CD4-positive, CD25-positive, alpha-beta regulatory T cell (primary cell): ENCODE measurements at places on chromosomes 3 and 15.

DNA sequence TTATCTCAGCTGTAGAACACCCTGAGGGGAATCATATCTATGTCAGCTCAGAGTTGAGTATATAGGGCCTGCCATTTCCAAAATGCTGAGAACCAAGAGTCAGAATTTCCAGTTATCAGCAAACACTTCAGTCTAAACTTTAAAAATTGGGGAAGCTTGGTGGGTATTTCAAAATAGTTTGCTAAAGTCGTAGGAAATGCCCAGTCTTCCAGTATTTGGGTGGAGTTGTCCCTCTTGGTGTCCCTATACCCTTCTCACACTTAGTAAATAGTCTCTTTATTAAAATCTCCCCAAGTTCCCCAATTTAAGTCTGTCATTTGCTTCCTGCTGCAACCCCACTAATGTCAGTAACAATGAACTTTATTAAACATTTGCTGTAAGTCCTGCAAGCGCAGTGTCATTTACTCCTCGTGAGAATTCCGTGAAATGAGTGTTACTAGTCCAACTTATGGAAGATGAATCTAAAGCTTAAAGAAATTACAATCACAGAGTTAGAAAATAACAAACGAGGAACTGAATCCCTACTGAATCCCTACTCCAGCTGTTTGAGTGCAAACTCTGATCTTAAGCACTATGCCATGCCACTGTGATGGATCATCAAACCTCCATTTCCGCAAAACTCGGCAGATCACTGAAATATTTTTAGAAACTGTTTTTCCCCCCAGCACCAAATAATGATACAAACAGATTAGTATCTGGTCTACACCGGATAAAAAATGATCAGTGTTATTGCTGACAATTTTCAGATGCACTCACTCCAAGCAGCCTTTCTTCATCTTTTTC lies 341.7 kb upstream of the PROK2 start:
- DNase-seq: no peak

DNA sequence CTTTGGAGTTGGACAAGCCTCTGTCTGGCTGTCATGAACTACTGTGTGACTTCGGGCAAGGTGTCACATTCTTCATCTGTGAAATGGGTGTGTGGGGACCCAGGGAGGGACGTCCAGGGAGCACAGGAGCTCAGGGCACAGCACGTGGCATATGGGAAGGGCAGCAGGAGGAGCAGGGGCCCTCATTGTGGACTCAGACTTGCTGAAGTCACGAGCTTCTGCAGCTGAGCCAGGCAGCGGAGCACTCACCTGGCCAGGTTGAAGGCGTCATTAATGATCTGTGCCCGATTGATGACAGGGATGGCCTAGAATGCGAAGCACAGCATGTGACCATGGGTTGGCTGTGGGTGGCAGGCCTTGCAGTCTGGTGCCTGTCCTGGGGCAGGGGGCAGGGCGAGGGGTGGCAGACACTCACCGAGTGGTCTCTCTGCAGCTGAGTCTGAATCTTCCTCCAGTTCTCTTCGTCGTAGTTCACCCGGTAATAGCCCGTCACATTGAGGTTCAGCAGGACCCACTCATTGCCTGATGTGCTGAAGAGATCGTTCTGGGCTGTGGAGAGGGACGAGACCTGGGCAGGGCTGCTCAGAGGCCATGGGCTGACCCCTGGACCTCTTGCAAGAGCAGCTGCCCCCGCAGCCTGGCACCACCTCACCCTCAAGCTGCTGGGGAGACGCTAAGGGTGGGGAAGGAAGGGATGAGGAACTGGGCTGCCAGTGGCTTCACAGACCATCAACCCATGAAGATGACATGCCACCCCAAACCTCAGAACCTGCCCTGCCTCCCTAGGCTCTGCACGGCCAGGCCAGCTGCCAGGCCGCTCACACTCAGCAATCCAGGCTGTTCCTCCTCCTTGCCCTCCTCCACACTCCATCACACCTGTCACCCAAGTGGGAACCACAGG lies 15.4 kb downstream of the ANPEP start:
- no peak for DNase-seq

DNA sequence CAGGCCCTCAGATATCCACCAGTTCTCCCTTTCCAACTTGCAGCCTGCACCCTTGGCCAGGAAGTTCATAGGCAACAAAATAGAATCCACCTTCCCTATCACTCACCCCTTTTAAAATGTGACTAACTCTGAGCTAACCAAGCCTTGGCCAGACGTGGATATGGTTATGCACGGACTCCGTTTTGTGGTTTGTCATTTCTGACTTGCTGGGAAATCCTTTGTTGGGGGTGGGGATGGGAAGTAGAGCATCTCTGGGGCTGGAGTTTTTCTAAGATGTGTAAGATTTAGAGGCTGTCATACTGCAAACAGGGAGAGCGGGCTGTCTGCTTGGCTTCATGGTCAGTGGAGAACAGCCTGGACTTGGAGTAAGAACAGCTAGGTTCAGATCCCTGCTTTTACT lies 62.6 kb downstream of the SMAD3 start:
- no peak for DNase-seq

- no peak for DNase-seq
Observed at GRCh38 chr3:15345066-15345607, 12.8 kb upstream of the SH3BP5 start.

DNA sequence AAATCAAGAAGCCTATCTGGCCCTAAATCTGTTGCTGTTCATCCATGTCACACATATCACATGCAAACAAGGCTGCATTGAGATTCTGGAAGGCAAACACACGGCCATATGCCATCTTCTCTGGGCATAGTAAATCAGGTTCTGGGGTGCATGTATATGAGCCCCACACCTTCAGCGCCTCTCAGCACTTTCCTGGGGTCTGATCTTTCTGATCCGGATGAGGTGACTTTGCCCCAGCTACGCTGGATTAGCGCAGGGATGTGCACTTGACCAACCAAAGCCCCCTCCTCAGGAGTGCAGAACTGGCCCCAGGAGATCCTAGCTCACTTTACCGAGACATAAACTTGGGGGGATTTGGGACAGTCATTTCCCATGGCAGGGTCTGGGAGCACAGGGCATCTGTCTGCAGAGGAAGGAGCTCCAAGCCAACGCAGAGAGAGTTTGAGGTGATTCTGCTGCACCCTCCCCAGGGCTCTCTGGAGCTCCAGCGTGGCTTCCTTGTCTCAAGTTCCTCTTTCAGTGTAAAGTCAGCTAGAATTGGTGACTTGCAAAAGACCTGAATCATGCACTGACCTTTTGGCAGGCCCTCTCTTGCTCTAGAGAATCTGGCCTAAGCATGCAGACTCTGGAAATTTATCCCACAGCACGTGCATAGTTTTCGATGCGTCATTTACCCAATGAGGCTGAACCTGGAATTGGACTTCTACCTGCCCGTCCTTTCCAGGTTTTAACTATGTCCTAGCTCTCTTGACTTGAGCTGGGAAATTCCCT lies 63.5 kb upstream of the KLF13 start:
- DNase-seq: no peak

DNA sequence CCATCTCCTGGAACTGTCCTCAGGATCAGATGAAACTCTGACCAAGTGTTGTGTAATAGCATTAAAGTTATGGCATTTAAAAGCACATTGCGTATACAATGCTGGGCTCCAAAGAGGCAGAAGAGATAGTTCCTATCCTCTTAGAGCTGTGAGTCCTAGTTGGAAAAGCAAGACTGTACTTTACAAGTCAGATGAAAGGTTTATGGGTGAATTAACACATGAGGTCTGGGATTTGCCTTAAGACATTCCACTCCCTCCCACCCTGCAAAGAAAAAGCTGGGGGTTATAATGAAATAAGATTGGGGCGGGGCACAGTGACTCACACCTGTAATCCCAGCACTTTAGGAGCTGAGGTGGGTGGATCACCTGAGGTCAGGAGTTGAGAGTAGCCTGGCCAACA lies 35.6 kb downstream of the SNAPC5 start:
- no peak for DNase-seq

DNA sequence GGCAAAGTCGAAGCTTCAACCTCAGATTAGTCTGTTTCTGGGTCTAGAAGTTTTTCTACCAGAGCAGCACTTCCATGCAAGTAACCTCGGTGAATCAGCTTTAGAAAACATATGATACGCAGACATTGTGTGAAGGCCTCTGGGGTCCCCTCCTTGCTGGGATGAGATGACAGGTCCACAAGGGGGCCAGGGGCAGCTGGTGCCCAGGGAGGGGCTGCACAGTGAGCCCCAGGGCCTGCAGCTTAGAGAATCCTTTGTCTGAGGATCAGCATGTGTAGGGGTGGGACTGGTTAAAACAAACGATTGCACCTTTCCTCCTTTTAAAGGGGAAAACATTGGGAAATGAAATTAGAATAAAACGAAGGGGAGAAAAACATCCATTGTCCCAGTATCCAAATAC lies 47.5 kb upstream of the TLE3 start:
- no peak for DNase-seq

DNA sequence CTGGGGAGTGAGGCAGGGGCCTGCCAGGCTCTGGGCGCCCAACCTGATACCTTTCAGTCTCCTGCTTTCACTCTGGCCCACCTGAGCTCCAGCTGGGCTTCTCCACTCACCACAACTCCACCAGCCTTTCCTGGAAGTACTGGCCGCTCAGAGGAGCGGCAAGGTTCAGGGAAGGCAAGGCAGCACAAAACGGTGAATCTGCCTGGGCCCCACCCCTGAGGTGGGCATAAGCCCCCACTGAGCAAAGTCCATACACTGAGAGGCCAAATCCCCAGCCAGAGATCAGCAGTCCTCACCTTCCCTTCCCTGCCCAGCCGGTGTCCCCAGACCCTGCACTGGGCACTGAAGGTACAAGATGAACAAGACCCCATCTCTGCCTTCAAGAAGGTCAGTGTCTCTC lies 70.7 kb downstream of the TLE3 start:
- DNase-seq: no peak

DNA sequence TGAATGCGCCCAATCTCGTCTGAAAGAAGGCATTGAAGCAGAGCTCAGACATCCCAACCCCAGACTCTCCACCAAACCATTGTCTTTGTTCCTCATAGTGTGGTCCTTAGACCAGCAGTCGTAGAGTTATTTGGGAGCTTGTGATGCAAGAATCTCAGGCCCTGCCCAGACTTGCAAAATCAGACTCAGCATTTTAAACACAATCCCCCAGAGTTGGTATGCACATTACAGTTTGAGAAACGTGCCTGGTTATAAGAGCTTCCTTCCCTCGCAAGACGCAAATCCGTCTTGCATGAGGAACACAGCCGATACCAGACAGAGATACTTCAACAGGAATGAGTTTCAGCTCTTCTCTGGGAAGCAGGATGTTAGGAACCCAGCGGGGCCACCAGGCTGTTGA lies 38.9 kb upstream of the IREB2 start:
- no peak for DNase-seq

DNA sequence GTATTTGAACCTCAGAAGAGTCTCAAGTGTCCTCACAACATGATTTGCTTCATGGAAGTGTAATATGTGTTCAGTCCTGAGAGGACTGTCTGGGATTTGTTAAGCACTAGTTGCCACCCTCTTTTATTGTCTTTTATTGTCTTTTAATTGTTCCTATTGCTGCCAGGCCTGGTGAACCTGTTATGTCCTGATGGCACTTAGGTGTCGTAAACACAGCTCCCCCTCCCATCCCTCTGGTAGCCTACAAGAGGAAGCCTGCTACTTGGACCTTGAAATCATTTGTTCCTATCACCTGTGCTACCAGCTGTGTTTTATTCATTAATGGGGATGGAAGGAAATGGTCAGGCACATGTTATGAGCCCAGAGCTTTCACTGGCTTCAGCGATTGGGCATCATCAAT lies 19.3 kb downstream of the CCNB2 start:
- no peak for DNase-seq
